Endothelial cell of umbilical vein (primary cell): ENCODE measurements at places on chromosomes 11 and 22.

DNA sequence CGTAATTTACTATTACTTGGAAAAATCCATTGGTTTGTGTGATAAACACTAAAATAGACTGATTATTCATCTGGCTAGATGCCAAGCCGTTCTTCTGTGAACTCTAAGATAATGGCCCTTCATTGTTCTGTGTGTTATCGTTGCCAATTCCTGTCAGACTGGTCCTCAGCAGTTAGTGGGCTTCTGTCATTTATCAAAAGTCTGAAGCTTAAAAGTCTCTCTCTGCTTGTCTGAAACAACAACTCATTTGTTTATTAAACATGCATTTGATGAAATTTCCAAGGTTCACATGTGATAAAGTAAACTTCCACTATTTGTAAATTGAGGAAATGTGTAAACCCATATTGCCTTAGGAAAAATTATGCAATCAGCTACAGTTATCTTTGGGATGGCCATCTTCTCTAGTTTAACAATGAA is 21.1 kb upstream of the RDX start:
- H3K27me3 ChIP-seq = no peaks in the 10 kb centered on the region
- H3K27ac ChIP-seq = peak overlapping the region; percentile 93
- peaks cover 48% of the 10 kb centered on the region for H3K4me1 ChIP-seq
- H3K36me3 ChIP-seq = no peaks in the 10 kb centered on the region

DNA sequence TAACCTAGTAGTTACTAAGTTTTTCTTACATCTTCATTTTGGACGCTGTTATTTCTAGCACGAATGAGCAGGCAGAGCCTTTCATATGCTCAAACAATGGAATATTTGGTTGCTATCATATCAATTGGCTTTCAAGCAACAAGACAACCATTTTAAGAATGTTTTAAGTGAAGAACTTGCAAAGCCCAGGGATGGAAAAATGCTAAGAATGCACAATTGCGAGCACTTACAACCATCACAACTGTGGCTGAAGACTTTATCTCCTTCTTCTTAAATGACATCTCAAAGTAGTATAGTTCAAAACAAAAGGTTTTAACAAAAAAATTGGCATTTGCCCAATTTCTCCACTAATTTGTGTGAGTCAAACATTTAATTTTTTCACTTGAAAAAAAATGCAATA is 8.3 kb upstream of the MMP1 start:
- H3K4me1 ChIP-seq = peaks cover under 1% of the 10 kb centered on the region
- H3K27me3 ChIP-seq = peaks cover 13% of the 10 kb centered on the region
- H3K36me3 ChIP-seq = no peaks in the 10 kb centered on the region
- H3K4me3 ChIP-seq = no peak overlapping the region
- H3K27ac ChIP-seq = no peak overlapping the region

- no peak overlapping the region for H3K4me3 ChIP-seq
- DNase-seq = no peak
- no peaks in the 10 kb centered on the region for H3K27me3 ChIP-seq
- no peaks in the 10 kb centered on the region for H3K4me1 ChIP-seq
Measured at GRCh38 chr11:106683435-106683834, 334.8 kb downstream of the GUCY1A2 start.

- no peak for DNase-seq
- peaks cover 7% of the 10 kb centered on the region for H3K36me3 ChIP-seq
- no peaks in the 10 kb centered on the region for H3K27me3 ChIP-seq
- no peak overlapping the region for H3K4me3 ChIP-seq
- H3K4me1 ChIP-seq = no peaks in the 10 kb centered on the region
- H3K27ac ChIP-seq = no peak overlapping the region
Measured at GRCh38 chr11:74072721-74073120, 63.8 kb upstream of the UCP3 start.

DNA sequence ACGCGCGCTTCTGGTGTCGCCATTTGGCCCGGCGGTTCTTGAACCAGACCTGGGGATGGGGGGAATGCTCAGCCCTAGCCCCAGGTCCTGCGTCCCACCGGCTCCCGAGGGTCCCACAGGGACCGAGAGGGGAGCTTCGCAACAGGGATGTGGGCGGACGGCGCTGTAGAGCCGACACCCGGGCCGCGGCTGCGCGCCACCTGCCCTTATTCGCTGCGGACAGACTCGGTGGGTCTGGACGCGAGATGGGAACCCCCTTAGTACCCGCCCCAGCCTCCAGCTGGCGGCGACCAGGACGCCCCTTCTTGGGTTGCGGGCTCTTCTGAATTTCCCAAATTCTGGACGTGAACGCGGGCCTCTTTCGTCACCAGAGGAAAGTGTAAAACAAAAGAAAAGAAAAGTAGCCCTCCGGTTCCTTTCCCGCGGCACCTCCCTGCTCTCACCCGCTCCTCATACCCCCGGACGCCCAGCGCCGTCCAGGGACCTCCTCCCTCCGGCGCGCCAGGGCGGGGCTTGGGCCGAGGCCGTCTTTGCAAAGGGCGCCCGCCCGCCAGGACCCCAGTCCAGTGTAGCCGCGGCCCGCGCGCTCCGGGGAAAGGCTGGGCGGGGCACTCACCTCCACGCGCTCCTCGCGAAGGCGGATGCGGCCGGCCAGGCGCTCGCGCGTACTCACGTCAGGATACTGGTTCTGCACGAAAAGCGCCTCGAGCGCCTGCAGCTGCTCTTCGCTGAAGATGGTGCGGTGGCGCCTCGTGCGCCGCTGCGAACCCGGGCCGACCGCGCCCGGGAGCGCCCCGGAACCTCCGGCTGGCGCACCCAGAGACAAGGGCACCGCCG is 827 bp downstream of the GSC2 start:
- no peak for DNase-seq
- no peak overlapping the region for H3K4me3 ChIP-seq
- no peaks in the 10 kb centered on the region for H3K4me1 ChIP-seq

DNA sequence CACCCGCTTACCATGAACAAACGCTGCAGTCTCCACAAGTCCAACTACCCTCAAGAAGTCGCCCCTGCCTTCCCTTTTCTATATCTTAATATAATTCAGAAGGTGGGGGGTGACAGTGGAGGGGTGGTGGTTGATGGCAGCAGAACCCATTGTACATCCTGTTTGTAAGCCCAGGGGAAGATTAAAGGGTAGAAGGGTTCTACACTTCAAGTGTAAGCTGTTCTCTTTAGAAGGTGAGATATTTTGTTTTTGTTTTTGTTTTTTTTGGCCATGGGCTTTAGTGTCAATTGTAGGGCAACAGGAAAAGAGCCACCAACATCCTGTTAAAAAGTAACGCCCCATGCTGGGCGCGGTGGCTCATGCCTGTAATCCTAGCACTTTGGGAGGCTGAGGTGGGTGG is 34.9 kb upstream of the RRAS2 start:
- peaks cover 9% of the 10 kb centered on the region for H3K4me1 ChIP-seq
- DNase-seq = no peak
- no peaks in the 10 kb centered on the region for H3K27me3 ChIP-seq
- H3K4me3 ChIP-seq = no peak overlapping the region

- no peaks in the 10 kb centered on the region for H3K36me3 ChIP-seq
- no peak for DNase-seq
- H3K27me3 ChIP-seq = peaks cover 1% of the 10 kb centered on the region
- H3K27ac ChIP-seq = no peak overlapping the region
- no peaks in the 10 kb centered on the region for H3K4me1 ChIP-seq
Measured at GRCh38 chr11:34280945-34281872, 76.6 kb downstream of the ABTB2 start.
